ENCODE measurements at places on chromosomes 12 and 14. TPM values are rescaled to one million over a fixed set of nuclear protein-coding genes. Genes with fewer than 3 reads are reported as not detected.

The POTEG gene
- not detected for polyA plus RNA-seq

The ADAMTS20 gene
- polyA plus RNA-seq, result 0.13 TPM

The PPP1R1A gene
- polyA plus RNA-seq, result 266 TPM

The SPPL3 gene
- polyA plus RNA-seq, result 121 TPM

DNA sequence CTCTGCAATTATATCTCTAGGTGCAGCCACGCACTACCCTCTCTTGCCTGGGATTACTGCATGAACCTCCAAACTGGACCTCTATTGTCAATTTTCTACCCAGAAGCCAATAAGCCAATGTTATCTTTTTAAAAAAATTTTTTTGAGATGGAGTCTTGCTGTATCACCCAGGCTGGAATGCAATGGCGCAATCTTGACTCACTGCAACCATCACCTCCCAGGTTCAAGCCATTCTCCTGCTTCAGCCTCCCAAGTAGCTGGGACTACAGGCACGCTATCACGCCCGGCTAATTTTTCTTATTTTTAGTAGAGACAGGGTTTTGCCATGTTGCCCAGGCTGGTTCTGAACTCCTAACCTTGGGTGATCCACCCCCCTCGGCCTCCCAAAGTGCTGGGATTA lies 11.2 kb upstream of the PXN start:
- DNase-seq, result no peak

GRCh38 chr12:2338991-2339431 lies 286.2 kb downstream of the CACNA1C start:
- peak; percentile 64 for DNase-seq

- no peak for DNase-seq
These were observed 132.0 kb downstream of the RFLNA start for GRCh38 chr12:124426594-124427555.

DNA sequence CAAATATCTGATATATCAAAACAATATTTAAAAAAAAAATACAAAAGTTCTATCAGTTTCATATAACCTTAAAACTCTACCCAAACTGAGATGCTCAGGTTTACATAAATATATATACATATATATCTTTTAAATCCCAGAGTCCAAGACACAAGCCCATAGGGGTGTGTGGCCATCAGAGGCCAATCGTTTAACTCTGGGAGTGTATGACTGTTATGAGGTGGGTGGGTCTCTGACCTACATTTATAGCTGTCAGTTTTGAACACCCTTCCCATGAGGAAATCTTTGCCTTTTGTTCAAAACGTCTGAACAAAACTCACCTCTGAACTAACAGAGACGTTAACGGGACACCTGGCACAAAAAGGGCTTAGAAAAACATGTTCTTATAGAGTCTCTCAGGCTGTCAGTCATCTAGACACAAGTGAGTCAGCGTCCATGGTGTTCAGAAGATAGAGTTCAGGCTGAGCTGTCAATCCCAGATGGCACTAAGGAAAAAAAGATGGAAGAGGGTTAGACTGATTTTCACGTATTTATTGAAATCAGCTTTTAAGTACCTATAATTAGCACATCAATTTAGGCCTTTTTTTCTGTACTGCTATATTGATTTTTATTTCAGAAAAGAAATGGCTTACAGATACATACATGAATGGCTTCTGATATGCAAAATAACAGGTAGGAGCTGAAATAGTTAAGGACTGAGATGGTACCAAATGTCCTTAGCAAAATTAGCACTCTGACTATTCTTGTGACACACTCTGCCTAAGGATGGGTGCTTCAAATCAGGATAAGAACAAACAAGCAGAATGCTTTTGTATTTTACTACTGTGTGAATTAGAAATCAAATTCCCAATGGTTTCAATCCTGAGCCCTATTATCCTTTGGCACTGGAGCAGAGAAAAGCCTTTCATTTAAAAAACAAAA lies 29.2 kb downstream of the HIGD1C start:
- no peak for DNase-seq

DNA sequence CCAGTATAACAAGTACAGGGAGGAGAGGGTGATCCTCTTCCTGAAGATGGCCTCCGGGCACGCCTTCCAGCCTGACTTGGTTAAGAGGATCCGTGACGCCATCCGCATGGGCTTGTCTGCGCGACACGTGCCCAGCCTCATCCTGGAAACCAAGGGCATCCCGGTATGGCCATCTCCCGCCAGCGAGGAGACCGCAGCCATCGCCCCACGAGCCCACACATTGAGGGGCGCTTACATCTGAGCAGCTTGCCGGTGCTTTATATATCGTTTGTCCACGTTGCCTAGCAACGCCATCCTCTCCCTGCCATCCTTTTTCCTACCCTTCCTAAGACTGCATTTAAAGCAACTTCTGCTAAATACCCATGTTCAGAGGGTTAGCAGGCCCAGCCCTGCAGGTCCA lies 71.5 kb downstream of the AACS start:
- no peak for DNase-seq

GRCh38 chr14:97458661-97459579 lies 661.7 kb downstream of the VRK1 start:
- DNase-seq, result peak; percentile 21

All from cardiac muscle cell (in vitro differentiated cells and primary cell).